Fibroblast of skin of left quadriceps (primary cell): ENCODE measurements at places on chromosomes 7 and 10.

DNA sequence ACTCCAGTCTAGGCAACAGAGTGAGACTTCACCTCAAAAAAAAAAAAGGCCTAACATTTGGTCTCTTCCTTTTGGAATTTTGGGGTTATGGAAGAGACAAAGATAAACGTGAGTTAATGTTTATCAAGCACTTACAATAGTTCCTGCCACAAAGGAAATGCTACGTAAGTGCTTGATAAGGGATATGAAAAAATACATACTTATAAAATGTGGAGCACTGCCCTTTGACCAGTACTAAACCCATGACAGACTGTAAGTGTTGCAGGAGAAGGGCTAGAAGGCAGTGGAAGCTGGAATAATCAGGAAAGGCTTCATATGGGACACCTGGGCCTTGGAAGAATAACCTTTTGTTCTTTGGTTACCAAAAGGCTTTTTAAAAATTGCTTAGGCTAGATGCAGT is 25.5 kb downstream of the TMEM248 start:
- DNase-seq, result no peak

- no peak for DNase-seq
Measured at GRCh38 chr7:31761646-31762045, 74.6 kb downstream of the PPP1R17 start.

DNA sequence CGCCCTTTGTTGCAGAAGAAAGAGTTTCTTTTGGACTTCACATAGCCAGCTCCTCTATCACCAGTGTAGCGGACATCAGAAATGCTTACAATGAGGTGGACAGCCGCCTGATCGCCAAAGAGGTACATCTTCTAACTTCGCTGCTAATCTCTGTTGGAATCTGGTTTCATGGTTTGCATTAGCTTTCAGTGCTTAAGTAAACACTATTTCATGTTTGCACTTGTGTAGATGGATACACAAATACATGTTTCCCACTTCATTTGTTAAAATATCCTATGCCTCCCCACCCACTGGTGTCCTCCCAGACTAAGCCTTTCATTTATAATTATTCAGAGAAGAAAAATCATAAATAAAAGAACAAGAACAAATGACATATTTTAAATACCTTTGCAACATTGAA is 103.9 kb downstream of the WDFY4 start:
- DNase-seq, result no peak

DNA sequence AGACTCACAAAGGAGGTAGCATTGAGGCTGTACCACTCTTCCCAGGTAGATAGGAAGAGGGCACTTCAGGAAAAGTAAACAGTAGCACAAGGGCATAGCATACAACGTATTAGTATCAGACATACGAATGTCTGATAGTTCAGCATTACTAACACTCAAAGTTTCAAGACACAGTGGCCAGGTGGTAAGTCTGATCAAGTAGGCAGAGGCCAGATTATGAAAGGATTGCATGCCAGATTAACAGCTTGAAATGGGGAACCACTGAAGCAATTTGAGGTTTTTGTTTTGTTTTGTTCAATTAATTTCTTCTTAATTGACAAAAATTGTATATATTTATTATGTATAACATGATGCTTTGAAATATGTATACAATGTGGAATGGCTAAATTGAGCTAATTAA is 45.7 kb upstream of the IL6 start:
- DNase-seq, result no peak

DNA sequence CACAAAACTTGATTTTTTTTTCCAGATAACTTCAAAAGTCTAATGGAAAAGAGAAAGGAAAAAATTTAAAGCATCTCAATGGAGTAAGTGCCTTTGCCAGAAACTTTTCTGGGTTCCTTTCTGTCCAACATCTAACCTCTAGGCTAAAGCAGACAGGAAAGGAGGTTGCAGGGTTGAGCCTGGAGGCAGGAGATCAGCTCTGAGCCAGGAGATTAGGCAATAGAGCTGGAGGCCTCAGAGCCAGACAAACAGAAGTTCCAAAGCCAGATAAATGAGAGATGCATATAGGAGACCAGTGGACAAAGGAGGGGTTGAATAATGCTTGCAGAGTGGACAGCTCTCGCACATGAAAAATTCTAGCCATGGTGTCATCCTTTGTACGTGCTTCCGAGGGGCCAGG is 42.9 kb downstream of the CHN2 start:
- DNase-seq, result no peak

- DNase-seq, result no peak
Measured at GRCh38 chr10:47453141-47454007, 30.5 kb downstream of the ANXA8 start.

DNA sequence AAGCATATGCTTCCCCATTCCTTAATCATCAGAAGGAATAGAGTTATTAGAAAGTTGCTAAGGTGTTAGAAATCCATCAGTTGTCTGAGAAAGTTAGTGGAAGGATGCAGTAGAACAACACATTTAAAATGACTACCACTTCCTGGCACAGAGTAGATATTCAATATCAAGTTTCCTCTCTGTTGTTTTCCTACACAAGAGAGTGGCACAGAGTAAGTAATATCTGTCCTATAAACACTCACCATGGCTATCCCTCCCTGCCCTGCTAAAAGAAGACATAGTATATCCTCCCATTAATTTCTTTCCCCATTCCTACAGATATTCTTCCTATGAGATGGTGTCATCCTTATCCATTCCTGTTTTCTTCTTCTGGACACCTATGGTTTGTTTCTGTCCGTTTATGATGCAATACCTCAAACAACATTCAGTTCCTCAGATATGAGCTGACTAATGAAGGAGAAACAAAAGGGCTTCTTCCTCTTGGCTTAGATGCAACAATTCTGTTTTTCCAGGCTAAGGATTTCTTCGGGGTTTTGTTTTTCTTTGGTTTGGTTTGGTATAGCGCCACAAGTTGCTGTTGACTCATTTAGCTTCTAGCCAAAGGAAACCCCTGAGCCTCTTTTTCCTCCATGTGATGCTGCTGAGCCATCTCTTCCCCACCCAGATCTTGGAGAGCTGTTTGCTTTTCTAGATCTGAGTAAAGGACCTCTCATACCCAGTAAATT is 32.9 kb upstream of the BPGM start:
- peak; percentile 88 for DNase-seq

DNA sequence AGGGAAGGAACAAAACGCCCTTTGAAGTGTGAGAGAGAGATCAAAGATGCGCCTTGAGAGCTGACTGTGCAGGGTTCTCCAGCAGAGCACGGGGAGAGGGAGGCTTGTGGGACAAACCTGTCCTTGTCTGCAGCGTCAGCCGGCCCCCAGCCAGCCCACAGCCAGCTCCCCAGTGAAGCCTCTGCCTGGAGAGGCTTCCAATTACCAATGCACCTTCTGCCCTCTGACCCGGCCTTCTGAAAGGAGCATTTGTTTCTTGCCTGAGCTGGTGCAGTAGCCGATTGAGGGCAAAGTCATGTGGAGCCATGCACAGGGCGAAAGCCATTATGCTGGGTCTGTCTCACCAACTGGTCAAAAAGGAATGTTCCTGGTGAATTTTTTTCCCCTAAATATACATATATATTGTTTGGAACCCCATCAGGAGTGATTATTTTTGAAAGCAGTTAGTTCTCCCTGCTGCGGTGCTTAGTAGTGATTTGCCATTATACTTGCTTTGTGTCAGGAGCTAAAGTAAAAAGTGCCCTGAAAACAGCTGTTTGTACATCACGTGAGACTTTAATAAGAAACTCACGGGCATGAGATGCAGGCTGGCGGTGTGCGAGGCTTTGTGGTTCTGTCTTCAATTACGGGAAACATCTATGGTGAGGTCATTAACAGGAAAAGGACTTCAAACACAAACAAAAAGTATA is 268.6 kb downstream of the KLF6 start:
- peak; percentile 55 for DNase-seq

DNA sequence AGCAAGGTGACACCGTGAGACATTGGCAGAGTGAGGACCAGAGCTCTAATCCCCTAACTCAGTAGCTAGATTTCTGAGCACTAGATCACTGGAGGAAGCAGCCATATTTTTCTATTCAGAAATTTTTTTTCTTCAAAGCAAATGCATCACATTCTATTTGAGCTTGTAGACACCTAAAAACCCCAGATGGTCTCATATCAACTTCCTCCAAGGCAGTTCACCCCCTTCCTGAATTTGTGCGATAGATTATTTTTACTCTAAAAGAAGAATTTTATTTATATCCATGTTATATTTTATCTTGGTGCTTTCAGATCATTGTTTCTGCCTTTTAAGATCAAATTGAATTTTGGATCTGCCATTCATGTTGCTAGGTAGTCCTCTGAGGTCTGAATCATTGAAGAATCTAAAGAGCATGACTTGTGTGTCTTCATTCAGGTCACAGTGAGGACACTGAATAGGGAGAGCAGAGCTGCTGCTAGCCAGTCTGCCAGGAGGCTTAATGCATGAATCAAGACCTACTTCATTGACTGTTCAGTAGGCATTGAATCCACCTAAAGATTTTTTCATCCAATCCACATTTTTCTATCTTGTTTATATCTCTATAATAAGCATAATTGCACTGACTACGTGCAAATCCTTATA is 92.9 kb upstream of the LRRTM3 start:
- DNase-seq, result no peak

GRCh38 chr7:135768467-135768866 is 19.9 kb upstream of the FAM180A start:
- DNase-seq, result no peak

DNA sequence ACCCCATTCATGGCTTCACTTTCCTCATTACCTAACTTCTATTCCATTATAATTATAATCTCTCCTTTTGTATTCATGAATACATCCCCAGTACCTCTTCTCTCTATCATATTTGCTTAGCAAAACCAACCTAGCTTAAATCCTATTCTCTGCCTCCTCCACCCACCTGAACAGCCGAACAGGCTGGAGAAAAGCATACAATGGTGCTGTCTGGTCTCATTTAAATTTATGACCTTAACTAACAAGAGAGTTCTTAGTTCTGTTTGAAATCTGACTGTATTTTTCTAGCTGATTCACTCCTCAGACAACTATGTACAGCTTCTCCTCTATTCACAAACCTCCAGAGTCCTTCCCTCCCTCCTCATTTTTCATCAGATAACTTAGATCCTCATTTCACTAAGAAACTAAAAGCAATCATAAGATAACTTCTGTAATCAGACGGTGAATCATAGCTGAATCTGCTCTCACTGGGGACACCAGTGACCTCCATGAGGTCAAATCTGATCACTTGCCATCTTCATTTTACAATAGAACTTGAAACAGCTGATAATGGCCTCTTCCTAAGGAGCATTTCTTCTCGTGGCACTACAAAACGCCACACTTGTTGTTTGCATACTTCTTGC is 233.9 kb upstream of the AOAH start:
- DNase-seq, result no peak

GRCh38 chr7:41825927-41826480 is 123.1 kb upstream of the INHBA start:
- no peak for DNase-seq

GRCh38 chr10:88791924-88792323 is 10.6 kb upstream of the LIPM start:
- DNase-seq, result no peak

DNA sequence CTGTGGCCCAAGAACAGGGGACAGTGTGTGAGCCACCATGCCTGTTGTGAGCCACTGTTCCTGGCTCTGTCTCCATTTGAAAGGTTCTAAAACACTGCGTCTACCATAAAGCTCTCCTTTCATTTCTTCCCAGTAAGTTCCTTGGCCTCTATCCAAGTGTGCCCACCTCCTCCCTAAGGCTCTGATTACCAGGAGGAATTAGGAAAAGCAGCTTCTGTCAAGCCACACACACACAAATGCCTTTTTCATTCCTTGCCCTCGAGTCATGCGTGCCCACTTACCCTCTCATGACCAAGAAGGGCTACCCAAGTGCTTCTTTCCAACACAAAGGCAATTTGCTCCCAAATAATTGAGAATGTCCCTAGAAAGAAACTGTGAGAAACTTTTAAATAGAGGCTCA is 70.8 kb upstream of the PARD3 start:
- DNase-seq, result no peak

DNA sequence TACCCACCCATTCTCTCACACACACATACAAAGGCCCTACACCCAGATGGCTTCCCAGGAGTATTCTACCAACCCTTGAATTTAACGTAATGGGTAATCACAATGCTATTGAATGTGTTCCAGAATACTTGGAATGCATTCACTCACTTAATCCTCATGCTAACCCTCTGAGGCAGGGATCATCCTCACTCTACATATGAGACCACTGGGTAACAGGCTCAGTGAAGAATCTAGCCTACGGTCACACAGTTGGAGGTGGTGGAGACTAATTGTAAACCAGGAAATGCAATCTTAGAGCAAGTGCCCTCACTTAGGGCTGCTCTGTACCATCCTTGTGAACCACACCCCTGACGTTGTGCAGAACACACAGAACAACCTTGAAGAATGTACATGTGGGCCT is 87.5 kb downstream of the PPP1R3C start:
- no peak for DNase-seq

- no peak for DNase-seq
Measured at GRCh38 chr7:87702326-87702725, 74.1 kb downstream of the RUNDC3B start.

- DNase-seq, result no peak
Measured at GRCh38 chr10:118950190-118950680, 79.3 kb upstream of the NANOS1 start.

DNA sequence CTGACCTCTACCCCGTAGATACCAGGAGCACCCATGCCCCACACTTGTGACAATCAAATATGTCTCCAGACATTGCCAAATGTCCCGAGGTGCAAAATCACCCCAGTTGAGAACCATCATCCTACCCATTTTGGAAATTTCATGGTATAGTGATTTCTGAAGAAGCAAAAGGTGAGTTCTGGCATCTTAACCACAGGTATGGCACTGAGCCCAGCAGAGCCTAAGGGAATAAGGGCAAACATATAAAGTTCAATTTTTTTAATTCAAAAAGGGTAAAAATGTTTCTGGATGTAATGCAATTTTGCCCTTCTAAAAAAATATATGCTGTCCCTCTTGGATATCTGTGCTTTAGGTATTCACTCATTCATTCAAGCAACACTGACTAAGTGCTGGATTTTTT is 30.5 kb upstream of the CPXM2 start:
- DNase-seq, result no peak

- DNase-seq, result no peak
Measured at GRCh38 chr10:22258471-22258870, 40.7 kb upstream of the EBLN1 start.

- no peak for DNase-seq
Measured at GRCh38 chr10:10392511-10392910, 625.2 kb upstream of the CELF2 start.
